ENCODE measurements at places on chromosomes 12 and 14.

GRCh38 chr14:77151918-77152588 is 10.5 kb upstream of the ZDHHC22 start:
- peak; percentile 40 for DNase-seq

GRCh38 chr12:131550121-131550520 is 160.8 kb upstream of the SFSWAP start:
- no peak for DNase-seq

DNA sequence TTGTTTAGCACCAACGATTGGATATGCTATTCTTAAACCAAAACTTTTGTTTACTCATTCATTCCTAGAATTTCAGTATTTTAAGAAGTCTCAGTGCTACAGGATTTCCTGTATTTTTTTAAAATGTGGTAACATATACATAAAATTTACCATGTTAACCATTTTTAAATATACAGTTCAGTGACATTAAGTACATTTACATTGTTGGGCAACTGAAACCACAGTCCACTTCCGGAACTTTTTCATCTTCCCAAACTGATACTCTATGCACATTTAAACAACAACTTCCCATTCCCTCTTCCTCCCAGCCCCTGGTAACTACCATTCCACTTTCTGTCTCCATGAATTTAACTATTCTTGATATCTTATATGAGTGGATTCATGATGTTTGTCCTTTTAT is 30.3 kb downstream of the PDE3A start:
- no peak for DNase-seq

GRCh38 chr14:51449681-51450080 is 202.0 kb upstream of the FRMD6 start:
- no peak for DNase-seq

DNA sequence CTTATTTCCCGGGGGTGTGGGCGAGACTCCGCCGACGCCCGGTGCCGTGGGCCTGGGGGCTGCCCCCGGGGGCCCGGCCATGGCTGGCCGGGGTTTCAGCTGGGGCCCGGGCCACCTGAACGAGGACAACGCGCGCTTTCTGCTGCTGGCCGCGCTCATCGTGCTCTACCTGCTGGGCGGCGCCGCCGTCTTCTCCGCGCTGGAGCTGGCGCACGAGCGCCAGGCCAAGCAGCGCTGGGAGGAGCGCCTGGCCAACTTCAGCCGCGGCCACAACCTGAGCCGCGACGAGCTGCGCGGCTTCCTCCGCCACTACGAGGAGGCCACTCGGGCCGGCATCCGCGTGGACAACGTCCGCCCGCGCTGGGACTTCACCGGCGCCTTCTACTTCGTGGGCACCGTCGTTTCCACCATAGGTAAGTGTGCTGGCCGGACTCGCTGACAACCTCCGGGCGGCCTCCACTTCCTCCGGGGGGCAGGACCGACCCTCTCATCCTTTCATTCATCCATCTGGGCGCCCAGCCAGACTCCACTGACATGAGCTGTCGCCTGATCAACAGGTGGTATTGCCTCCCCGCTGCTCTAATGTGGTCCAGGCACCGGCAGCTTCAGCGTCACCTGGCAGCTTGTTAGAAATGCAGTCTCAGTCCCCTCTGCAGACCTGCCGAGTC is 467 bp downstream of the KCNK13 start:
- DNase-seq, result no peak

DNA sequence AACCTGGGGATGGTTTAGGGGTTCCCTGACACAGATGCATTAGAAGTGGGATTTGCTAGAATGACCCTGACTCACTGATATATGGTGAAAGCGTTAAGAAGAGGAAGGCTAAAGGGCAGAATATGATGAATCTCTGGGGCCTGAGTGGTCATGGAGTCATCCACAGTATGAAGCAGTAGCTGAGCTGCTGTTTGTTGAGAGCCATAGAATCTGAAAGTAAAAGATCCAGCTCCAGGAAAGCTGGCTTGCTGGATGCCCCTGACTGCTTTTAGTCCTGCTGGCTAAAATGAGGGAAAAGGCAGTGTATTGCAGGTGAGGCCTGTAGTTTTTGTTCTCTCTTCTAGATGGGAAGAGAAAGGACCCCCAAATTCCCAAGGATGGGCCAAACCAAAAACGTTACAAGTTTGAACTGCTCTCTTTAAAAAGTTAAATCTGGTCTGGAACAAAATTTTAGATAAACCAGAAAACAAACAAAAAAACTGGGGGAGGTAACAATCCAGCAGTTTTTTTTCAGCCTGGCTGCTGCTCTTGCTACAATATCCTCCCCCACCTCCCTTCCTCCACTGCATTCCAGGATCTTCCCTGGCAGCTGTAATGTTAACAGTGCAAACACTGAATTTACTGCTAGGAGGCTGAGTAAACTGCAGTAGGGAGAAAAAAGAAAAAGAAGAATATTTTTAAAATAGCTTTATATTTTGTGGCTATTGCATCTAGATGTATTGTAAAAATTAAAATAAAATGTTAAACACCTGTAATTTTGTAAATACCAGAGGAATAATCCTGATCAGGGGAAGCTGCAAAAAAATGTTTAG is 16.5 kb downstream of the SEL1L start:
- no peak for DNase-seq

- DNase-seq, result no peak
Measured at GRCh38 chr12:75767957-75768356, 256.5 kb upstream of the KRR1 start.

Data from ACHN (cell line).